ENCODE measurements at places on chromosomes 12 and 14.

GRCh38 chr12:2003676-2004112, 563 bp downstream of the DCP1B start:
- no peak for DNase-seq

DNA sequence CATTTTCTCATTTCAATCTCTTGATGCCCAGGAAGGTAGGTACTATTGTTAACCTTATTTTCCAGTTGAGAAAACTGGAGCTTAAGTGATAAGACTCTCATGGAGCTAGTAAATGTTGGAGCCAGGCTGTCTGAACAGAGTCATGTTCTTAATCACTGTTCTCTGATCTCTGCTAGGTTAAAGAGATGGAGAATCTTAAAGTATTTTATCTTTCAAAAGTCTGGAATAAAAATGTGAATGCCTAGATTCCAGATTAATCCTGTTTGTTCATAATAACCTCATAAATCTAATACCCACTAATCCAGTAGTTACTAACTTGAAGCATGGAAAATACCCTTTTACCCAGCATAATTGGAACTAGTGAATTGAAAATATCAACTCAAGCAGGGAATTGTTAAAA, 341.0 kb upstream of the RGS6 start:
- DNase-seq: no peak

DNA sequence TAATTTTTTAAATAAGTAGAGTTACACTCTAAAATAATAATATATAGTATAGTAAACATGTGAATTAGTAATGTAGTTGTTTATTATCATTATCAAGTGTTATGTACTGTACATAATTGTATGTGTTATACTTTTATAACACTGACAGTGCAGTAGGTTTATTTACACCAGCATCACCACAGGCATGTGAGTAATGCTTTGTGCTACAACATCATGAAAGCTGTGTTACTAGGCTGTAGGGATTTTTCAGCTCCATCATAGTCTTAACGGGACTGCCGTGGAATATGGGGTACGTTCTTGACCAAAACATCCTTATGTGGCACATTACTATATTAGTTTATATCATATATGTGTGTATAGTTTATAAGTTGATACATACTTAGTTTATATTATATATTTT, 8.6 kb downstream of the FNTB start:
- no peak for DNase-seq

GRCh38 chr14:66003082-66003730, 483.0 kb upstream of the CCDC196 start:
- peak; percentile 92 for DNase-seq

DNA sequence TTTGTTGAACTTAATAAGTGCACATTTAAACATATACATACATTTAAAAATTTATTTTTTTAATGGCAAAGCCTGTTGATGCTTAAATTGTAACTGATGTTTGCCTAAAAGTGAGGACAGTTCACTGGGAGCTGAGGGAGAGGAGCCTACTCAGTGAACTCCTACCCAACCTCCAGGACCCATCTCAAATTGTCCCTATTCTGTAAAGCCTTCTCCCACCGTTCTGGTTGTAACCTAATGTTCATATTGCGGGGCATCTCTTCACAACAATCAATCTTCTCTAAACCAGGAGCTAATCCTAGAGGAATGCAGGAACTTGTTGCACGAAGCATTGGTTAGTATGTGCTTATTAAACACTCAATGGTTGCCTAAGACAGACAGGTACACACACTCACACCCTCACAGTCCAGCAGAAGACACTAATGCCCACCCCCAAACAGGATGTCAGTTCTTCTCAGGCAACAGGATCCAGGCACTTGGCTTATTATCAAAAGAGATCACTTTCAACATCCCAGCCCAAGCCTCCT, 1.8 kb downstream of the CLMN start:
- no peak for DNase-seq

- DNase-seq: no peak
Measured at GRCh38 chr14:84770030-84770429, 759.9 kb upstream of the FLRT2 start.

DNA sequence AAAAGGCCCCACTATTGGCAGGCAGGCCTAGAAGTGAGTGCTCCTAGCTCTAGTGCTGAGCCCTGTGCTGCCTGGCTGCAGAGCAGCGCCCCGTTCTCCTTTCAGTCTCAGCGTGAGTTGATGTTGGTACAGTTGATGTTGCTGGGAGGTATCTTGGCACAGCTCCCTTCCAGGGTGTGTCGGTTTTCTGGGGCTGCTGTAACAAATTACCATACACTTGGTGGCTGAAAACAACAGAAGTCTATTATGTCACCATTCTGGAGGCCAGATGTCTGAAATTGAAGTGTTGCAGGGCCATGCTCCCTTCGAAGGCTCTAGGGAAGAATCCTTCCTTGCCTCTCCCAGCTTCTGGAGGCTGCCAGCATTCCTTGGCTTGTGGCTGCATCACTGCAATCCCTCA, 151.4 kb downstream of the TSPAN9 start:
- no peak for DNase-seq

DNA sequence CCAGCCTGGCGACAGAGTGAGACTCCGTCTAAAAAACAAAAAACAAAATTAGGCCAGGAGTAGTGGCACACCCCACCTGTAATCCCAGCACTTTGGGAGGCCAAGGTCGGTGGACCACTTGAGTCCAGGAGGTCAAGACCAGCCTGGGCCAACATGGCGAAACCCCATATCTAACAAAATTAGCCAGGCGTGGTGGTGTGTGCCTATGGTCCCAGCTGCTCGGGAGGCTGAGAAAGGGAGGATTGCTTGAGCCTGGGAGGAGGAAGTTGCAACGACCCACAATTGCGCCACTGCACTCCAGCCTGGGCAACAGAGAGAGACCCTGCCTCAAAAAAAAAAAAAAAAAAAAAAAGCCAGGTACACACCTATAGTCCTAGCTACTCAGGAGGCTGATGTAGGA, 37.0 kb downstream of the KDM2B start:
- DNase-seq: no peak

DNA sequence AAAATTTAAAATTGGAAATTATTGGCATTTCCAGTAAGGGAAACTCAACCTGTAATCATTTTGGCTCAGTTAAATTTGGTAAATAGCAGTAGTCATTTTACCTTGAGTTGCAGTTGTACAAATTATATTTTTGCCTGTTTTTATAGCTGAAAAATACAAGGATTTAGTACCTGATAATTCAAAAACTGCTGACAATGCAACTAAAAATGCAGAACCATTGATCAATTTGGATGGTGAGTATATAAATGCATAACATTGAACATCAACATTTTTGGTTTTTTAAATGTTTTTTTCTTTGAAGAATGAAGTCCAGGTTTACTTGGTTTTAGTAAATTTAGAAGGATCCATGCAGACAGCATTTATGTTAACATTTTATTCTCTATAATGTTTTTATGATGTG, 9.0 kb downstream of the RTRAF start:
- no peak for DNase-seq

GRCh38 chr14:70619708-70620107, 19.3 kb upstream of the MED6 start:
- DNase-seq: no peak

DNA sequence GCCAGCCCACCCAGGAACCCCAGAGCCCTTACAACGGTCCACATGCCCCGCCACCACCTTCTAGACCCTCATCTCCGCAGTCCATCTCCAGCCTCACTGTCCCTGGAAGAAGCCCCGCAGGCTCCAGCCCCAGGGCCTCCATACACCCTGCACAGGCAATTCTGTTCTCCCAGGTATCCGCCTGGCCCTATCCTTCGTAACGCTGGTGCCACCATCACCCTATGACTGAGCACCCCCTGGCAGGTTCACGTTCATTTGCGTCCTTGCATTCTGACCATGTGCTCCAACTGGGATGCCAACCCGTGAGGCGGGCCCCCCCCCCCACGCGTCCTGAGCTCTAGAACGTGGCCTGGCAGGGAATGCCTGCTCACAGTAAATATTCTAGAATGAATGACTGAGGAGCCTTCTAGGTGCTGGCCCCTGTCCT, 675 bp upstream of the SCARB1 start:
- DNase-seq: no peak

All from Daoy (cell line).